ENCODE measurements at places on chromosomes 11 and 22.

DNA sequence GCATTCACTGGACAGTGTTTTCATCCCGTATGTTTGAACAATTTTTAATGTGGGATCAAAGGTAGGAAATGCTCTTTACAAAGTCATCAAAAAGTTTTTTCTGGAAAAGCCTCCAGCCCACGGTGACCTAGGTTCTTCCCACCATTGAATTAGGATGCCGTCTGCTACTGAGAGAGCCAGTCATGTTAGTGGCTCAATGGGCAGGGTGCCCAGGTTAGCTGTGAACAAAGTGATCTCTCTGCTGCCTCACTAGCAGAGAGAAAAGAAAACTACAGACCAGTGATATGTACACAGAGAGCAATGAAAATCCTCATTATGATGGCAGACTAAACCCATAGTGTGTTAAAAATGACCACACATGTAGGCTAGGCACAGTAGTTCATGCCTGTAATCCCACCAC, 32.4 kb downstream of the KCNQ1 start:
- DNase-seq: no peak

DNA sequence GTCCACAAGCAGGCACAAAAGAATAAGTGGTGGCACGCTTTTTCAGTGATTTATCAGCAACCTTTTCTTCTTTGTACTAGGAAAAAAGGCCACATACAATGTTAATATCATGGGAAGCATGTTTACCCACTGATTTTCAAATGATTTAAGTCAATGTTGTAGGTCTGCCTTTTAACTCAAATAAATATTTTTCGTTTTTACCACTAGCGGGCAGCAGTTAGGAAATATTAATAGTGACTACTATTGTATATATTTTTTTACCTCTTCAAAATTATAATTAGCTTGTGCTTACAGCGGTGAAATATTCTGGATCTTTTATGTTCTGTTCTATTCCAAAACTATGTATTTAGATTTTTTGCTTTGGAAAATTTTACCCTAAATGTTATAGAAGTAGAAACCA, 6.4 kb upstream of the SLC17A6 start:
- no peak for DNase-seq

DNA sequence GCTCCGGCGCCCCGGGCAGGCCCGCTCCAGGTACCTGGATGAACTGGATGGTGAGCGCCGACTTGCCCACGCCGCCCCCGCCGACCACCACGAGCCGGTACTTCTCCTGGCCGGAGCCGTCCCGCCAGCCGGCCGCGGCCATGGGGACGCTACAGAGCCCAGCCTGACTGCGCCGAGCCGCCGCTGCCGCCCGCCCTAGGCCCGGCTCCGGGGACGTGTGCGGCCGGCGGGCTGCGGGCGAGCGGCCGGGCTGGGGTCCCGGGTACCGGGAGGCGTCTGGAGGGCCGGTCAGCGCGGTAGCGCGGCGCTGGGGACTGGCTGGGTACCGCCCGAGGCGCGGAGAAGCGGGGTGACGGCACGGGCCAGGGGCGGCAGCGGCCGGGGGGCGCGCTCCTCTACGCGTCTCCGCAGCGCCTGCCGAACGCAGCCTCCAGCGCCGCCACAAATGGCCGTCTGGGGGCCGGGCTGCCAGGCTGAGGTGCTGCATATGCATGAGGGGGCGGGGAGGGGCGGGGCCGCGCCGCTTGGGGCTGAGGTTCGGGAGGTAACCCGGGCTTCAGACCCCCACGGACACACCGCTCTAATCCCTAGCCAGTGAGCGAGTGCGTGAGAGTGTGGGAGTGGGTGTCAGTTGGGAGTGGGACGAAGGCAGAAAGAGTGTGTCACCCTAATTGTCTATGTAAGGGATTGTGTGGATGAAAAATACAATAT, at the start of gene RRAS2:
Gene RRAS2 (minus strand): TSS at position 455 of the 711 bp plus-strand sequence. CDS start 313 bp downstream, at position 142.
- peak; percentile 24 for DNase-seq

- no peak for DNase-seq
These were observed 90.3 kb downstream of the KCNQ1 start for GRCh38 chr11:2534957-2535672.

GRCh38 chr11:1565173-1565903, 6.7 kb downstream of the DUSP8 start:
- DNase-seq: no peak

GRCh38 chr11:130827451-130828377, 88.6 kb downstream of the SNX19 start:
- peak; percentile 68 for DNase-seq

DNA sequence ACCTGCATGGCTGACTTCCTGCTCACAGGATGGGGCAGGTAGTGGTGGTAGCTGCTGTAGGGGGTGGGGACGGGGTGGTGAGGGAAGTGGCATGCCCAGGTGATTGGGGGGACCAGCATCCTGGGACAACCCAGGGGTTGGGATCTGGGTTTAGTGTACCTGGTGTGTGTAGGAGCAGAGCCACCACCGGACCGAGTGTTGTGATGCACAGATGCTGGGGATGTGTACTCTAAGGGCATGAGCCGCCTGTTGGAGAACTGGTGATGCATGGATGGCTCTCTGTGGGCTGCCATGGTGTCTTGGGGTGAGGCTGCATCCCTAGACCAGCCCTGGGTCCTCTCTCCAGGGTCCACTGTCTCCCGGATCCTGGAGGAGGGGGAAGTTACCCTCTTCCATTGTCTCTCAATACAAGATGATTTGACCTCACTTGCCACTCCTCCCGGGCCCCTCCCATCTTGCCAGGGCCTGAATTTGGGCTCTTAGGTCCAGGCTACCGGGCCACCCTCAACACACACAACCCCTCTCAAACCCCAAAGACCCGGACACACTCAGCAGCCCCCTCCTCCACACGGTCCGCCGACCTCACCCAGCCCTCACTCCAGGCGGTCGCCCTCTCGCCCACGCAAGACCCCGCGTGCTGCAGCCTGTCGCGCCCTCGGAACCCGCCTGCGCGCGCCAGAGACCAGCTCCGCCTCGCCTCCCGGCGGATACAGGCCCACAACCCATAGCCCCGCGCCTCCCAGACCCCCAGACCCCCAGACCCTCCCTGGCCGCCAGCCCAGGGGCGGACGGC, 619 bp downstream of the LRRC75B start:
- no peak for DNase-seq

DNA sequence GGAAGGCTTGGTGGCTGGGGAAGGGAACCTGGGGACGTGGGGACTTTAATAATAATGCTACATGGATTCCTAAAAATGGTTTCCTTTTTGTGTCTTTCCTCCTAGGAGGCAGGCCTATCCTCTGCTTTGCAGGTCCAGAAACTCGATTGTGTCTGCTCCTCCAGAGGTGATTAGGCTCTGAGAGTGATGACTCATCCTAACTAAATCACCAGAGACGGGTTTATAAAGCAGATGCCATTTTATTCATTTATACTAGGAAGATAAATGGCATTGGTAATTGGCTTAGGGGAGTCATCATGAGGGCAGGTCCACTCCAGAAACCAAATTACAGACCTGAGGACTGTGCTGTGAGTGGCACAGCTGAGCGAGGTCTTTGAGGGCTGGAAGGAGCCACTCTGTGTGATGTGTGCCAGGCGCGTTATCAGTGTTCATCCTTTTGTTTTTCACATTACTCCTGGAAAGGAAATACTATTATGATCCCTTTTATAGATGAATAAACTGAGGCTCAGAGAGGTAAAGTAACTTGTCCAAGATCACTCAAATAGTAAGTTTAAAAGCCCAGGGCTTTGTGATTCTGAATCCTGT, 7.1 kb downstream of the NLRX1 start:
- no peak for DNase-seq

GRCh38 chr11:94017446-94017845, 3.7 kb upstream of the HEPHL1 start:
- no peak for DNase-seq

- DNase-seq: no peak
These were observed 733 bp downstream of the TRIM5 start for GRCh38 chr11:5684036-5684645.

DNA sequence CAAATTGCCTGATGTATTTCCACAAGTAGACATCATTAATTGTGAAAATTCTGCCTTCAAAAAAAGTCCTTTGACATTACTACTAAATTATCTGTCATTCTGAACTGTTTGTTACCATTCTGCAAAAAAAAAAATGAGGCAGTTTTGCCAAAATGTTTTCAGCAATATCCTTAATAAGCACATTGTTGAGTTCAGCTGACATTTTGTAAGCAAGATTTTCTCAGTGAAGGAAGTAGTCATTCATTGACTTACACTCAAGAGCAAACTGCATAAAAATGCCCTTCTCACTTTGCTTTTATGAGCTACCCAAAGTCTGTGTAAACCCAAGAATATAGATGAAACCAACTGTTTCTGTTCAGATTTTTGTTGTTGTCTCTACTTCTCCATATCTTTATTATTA, 125.9 kb downstream of the UVRAG start:
- no peak for DNase-seq

DNA sequence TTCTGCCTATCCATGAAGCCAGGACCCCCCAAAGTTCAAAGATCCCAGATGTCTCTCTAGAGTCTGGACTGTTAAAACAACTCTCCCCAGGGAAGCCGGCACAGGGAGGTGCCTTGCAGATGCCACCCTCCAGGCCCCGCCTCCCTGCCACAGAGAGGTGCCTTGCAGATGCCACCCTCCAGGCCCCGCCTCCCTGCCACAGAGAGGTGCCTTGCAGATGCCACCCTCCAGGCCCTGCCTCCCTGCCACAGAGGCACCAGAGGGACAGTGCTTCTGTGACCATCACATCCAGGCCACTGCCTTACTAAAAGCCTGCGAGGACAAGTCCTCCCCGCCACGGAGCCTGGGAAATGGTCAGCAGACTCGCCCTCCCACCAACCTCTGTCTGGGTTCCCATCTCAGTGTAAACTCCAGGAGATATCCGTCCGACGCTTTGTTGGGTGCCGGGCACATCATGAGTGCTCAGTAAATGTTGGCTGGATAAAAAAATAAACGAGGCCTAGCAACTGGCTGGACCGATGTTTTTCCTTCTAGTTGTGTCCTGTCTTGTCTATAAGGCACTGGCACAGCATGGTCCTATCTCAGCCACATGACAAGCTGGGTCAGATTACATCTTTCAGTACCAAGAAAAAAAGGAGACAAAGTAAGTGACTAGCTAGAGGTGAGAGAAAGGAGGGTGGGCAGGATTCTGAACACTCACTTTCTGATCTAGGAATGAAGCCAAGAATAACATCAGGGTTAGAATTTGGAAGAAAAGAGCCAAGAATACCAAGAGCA, 91.2 kb upstream of the CSNK2A3 start:
- no peak for DNase-seq

- DNase-seq: no peak
These were observed 4.2 kb upstream of the GAB4 start for GRCh38 chr22:17012267-17012666.

DNA sequence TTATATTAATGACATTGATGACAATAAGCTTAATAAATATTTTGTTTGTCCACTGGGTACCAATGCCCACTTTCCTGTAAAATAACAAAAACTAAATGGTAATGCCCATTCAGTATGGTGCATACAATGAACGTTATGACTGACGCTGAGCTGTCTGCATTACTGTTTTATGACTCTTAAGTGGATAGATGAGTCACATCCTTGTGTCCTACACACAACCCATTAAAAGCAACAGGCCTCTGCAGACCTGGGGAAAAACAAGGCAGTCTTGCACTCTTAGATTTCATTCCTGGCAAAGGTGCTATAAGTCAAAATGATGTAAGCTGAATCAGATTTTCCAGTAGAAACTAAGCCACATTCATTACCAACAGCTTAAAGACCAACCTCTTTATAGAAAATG, 176.3 kb upstream of the TMEM45B start:
- no peak for DNase-seq

DNA sequence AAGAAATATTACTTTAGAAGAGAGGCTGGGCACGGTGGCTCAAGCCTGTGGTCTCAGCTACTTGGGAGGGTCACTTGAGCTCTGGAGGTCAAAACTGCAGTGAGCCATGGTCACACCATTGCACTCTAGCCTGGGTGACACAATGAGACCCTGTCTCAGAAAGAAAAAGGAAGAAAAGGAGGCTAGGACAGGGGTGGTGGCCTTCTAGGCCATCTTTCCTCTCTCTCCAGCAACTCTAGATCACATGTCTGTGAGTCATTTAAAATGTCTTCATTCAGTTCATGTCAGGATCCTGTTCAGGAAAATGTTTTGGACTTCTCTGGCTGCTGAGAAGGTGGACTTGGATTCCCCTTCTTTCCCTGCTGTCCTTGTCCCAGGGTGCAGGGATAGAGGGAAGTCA, 53.3 kb downstream of the PPFIA1 start:
- no peak for DNase-seq

DNA sequence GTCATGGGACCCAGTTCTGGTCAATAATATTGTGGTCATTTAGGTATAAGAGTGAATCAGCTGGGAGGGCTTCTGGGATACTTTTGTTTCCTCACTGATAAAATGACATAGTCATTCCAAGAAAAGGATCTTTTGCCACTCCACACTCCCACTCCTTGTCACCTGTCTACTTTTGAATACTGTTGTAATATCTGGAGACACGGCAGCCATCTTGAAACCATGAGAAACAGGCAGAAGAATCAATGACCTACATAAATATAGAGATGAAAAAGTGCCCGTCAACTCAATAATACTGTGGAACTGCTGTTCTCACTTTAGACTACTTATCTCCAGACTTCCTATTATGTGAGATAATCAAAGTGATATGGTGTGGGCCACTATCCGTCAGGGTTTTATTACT, 154.2 kb downstream of the CCDC34 start:
- no peak for DNase-seq

DNA sequence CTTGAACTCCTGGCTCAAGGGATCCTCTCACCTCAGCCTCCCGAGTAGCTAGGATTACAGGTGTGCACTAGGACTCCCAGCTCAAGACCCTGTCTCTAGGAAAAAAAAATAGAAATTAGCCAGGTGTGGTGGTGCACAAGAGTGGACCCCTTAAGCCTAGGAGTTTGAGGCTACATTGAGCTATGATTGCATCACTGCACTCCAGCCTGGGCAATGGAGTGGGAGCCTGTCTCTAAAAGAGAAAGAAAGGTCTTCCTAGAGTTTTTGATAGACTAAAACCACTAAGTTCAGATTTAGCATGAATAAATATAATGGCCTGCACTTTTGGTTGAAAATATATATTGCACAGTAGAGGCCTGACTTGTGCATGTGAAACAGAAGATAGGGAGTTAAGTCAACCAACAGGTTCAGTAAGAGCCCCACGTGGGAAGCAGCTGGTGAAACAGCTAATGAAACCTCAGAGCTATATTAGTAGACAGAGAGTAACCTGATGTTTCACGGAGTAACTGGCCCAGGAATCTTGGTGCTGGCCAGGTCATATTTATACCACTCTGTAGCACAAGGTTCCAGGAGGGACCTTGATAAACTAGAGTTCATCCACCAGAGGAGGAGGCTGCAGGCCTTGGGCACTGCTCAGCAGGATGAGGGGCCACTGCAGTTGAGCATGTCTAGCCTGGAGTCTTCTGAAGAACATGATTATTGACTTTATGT, 4.6 kb upstream of the MICAL3 start:
- DNase-seq: no peak

GRCh38 chr22:40719599-40719998, 40.3 kb downstream of the MCHR1 start:
- no peak for DNase-seq

- DNase-seq: no peak
These were observed 17.5 kb downstream of the TMPRSS13 start for GRCh38 chr11:117911694-117912093.

GRCh38 chr11:48150213-48150612, 66.4 kb upstream of the OR4B1 start:
- DNase-seq: no peak
